GM12864 (cell line): ENCODE measurements at places on chromosomes 2 and 18.

- no peak for DNase-seq
These were observed 23.0 kb upstream of the SMAD2 start for GRCh38 chr18:47953471-47953931.

GRCh38 chr18:10930076-10930475, 219.3 kb downstream of the PIEZO2 start:
- no peak for DNase-seq

DNA sequence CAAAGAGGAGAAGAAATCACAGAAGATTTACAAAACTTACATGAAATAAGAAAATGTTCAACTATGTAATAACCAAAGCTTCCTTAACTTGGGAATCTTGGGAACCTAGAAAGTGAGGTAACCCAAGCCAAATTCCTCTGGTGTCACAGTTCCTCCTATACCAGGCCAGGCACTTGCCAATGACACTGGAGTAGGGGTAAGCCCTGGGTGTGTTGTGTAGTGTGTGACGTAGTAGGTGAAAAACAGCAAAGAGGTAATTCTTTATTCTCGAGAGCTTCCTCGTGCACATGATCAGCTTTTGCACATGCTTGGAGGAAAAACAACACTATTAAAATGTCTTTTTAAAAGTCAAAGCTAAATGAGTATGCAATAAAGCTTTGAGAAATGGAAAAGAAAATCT, 118.0 kb downstream of the METTL8 start:
- DNase-seq = no peak

DNA sequence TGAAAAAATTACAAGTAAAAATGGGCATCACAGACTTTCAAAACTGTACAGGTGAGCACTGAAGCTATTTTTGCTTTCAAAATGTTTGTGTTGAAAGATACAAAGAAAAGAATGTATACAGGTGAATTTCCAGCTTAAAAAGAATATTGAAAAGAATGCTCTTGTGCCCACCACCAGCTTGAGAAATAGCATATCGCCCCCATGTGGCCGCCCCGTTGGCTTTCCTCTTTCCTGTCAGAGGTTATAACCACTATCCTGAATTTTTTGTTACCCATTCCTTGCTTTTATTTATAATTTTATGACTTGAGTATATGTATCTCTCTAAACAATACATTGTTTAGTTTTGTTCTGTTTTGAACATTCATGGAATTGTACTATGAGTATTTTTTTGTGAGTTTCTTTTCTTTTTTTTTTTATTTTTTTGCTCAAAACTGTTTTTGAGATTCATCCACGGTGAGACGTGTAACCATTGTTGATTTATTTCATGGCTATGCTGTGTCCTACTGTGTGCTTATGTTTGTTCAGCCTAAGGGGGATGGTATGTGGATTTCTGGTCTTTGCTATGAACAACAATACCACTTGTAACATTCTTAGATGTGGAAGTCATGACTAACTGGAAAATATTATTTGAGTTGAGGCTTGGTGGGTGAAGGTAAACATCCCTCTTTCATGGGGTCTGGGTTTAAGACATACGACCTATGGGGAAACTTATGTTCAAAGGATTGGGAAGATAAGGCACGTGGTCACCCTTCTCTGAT, 11.6 kb downstream of the TRPM8 start:
- no peak for DNase-seq

GRCh38 chr18:8754995-8755960, 49.9 kb downstream of the MTCL1 start:
- no peak for DNase-seq
